ENCODE measurements at places on chromosomes 2 and 18. TPM values are rescaled to one million over a fixed set of nuclear protein-coding genes. Genes with fewer than 3 reads are reported as not detected.

The GPBAR1 gene
- 1.2 TPM for total RNA-seq

The FKBP7 gene
- 0.79 TPM for total RNA-seq

The MZT2B gene
- total RNA-seq, result 207 TPM

The LDLRAD4 gene
- 63.0 TPM for total RNA-seq

The SLC23A3 gene
- 12.1 TPM for total RNA-seq

The TBR1 gene
- not detected for total RNA-seq
